Effector memory CD4-positive, alpha-beta T cell (primary cell): ENCODE measurements at places on chromosomes 7 and 10.
A peak's percentile ranks its signal among the peaks of the same experiment; 100 is the strongest.

- no peak for DNase-seq
- H3K27me3 ChIP-seq, result no peaks in the 10 kb centered on the region
- H3K36me3 ChIP-seq, result no peaks in the 10 kb centered on the region
- no peaks in the 10 kb centered on the region for H3K4me1 ChIP-seq
- no peak overlapping the region for H3K4me3 ChIP-seq
- no peak overlapping the region for H3K27ac ChIP-seq
Measured at GRCh38 chr10:118723466-118723865, 31.3 kb downstream of the CACUL1 start.

DNA sequence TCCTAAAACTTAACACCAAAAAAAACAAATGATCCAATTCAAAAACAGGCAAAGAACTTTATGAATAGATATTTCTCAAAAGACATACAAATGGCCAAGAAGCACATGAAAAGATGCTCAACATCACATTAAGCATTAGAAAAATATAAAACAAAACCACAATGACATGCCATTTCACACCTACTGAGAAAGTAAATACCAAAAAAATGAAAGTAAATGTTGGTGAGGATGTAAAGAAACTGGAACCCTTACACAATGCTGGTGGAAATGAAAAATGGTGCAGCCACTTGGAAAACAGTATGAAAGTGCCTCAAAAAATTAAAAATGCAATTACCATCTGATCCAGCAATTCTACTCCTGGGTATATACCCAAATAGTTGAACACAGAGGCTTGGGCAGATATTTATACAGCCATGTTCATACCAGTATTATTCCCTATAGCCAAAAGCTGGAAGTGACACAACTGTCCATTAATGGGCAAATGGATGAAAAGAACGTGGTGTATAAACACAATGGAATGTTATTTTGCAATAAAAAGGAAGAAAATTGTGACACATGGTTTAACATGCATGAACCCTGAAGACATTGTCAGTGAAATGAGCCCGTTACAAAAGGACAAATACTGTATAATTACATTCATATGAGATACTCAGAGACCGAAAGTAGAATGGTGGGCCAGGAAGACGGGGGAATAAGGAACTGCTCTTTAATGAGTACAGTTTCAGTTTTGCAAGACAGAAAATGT lies 89.0 kb downstream of the JMJD1C start:
- H3K4me1 ChIP-seq, result no peaks in the 10 kb centered on the region
- H3K36me3 ChIP-seq, result no peaks in the 10 kb centered on the region
- H3K4me3 ChIP-seq, result no peak overlapping the region
- DNase-seq, result no peak

DNA sequence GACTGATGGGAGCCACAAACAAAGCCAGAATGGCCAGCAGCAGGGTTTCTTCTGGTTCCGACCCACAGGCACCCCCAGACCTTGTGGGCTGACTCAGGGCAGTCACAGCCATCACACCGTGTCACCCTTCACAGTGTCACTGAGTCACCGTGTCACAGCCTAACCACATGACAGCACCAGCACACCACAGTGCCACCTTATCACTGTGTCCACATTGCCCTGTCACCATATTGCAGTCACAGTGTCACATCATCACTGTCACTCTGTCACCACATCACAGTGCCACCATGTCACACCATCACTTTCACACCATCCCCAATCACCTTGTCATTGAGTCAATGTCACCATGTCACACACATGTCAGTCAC lies 77.0 kb downstream of the OAT start:
- DNase-seq, result no peak
- H3K27me3 ChIP-seq, result no peaks in the 10 kb centered on the region
- no peaks in the 10 kb centered on the region for H3K36me3 ChIP-seq
- no peak overlapping the region for H3K27ac ChIP-seq

- DNase-seq, result no peak
- H3K4me1 ChIP-seq, result no peaks in the 10 kb centered on the region
- no peaks in the 10 kb centered on the region for H3K36me3 ChIP-seq
- no peak overlapping the region for H3K27ac ChIP-seq
Measured at GRCh38 chr7:31549611-31550010, 35.7 kb downstream of the ITPRID1 start.

- H3K4me1 ChIP-seq, result no peaks in the 10 kb centered on the region
- H3K27ac ChIP-seq, result no peak overlapping the region
- H3K27me3 ChIP-seq, result no peaks in the 10 kb centered on the region
- DNase-seq, result no peak
Measured at GRCh38 chr10:1923586-1923985, 186.3 kb upstream of the ADARB2 start.

GRCh38 chr10:123009105-123009820 lies 457 bp downstream of the ACADSB start:
- H3K27ac ChIP-seq, result peak overlapping the region; percentile 90
- H3K4me3 ChIP-seq, result peak overlapping the region; percentile 99
- H3K36me3 ChIP-seq, result no peaks in the 10 kb centered on the region
- no peak for DNase-seq
- H3K27me3 ChIP-seq, result no peaks in the 10 kb centered on the region
- H3K4me1 ChIP-seq, result peaks cover 6% of the 10 kb centered on the region

DNA sequence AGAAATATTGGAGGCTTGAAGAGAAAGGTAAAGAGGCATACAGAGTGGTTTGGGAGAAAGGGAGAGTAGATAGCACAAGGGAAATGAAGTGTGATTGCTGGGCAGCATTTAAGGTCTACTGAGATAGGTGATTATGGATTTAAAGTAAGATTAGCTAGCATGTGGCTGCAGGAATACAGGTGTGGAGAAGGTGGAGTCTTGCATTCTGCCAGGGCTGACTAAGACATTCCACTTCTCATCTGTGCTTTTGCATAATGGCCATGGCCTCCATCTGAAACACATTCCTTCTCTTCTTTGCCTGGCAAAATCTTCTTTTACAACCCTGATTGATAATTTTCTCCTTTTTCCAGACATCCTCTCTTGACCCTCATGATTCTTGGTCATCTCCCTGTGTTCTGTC lies 31.6 kb upstream of the PCGF5 start:
- peaks cover 9% of the 10 kb centered on the region for H3K4me1 ChIP-seq
- no peak overlapping the region for H3K4me3 ChIP-seq
- no peaks in the 10 kb centered on the region for H3K27me3 ChIP-seq
- no peaks in the 10 kb centered on the region for H3K36me3 ChIP-seq

DNA sequence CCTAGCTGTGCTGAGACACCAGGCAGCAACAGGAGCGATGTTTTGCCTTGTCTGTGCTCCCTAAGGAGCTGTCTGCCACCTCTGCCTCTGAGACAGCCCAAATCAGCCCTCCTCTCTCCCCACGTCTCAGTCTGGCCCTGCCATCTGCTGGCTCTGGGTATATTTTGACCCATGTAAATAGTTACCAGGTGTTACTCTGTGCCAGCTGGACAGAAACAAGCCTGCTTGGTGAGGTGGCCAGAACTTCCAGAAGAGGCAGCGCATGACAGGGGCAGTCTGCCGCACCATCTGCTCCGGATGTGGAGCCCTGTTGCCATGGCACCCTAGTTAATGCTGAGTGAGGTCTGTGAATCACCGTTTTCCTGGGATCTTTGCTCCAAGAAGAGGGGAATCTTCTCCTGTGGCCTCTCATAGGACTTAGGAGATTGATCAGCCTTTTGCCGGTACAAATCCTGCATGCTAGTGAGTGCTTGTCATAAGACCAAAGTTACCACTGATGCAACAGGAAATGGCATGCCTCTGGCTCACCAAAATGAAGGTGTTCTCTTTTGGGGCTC lies 31.8 kb downstream of the GSTO2 start:
- H3K4me1 ChIP-seq, result no peaks in the 10 kb centered on the region
- no peaks in the 10 kb centered on the region for H3K36me3 ChIP-seq
- H3K4me3 ChIP-seq, result no peak overlapping the region
- H3K27me3 ChIP-seq, result no peaks in the 10 kb centered on the region

DNA sequence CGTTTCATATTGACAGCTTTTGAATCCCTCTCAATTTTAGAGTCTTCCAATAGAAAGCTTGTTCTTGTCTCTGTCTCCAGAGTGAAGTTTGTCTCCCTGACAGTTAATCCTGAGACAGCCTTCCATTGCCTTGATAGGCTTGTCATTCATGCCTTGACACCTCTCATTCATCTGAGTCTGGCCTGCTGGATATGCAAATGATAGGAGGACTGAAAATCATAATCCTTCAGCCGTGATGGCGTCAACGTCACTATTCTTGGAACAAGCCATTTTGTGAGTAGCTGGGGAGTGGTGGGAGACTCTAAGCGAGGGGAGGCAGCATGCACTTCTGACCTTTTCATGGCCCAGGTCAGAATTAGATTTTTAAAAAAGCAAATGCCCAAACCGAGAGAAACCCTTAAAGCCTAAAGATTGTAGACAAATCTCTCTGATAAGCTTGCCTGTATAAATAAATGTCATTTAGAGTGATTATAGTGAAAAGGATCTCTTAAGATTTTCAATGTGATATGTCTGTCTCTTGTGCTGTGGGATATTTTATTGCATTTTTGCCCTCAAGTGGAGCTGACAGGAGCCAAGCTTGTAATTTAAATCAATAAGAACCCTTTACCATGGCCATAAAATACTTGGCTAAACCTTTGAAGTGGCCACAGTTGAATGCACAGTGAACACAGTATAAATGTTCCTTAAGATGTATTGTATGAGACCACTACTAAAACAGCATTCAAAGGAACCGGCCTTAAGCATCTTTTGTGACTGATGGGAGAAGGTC lies 148.8 kb downstream of the SNX10 start:
- no peak overlapping the region for H3K4me3 ChIP-seq
- DNase-seq, result no peak
- no peaks in the 10 kb centered on the region for H3K36me3 ChIP-seq
- no peaks in the 10 kb centered on the region for H3K27me3 ChIP-seq
- no peaks in the 10 kb centered on the region for H3K4me1 ChIP-seq

- no peak for DNase-seq
- no peaks in the 10 kb centered on the region for H3K4me1 ChIP-seq
- H3K36me3 ChIP-seq, result no peaks in the 10 kb centered on the region
- H3K27ac ChIP-seq, result no peak overlapping the region
- H3K27me3 ChIP-seq, result no peaks in the 10 kb centered on the region
Measured at GRCh38 chr7:72781631-72782030, 46.4 kb downstream of the TYW1B start.

DNA sequence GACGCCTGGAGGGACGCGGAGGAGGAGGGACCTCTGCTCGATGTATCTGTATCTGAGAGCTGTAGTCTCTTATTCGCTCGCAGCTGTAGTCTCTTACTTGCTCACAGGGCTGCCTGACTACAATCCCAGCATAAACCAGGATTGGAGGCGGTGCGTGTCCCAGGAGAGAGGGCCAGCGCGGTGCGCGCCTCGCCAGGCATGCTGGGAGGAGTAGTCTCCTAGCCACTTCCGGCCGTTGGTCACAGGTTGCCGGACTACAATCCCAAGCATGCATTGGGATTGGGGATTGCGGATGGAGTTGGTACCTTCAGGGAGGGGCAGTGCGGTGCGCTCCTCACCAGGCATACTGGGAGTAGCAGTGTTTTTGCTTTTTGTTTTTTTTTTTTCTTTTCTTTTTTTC lies 421.7 kb upstream of the NUPR2 start:
- H3K4me3 ChIP-seq, result no peak overlapping the region
- no peak overlapping the region for H3K27ac ChIP-seq

DNA sequence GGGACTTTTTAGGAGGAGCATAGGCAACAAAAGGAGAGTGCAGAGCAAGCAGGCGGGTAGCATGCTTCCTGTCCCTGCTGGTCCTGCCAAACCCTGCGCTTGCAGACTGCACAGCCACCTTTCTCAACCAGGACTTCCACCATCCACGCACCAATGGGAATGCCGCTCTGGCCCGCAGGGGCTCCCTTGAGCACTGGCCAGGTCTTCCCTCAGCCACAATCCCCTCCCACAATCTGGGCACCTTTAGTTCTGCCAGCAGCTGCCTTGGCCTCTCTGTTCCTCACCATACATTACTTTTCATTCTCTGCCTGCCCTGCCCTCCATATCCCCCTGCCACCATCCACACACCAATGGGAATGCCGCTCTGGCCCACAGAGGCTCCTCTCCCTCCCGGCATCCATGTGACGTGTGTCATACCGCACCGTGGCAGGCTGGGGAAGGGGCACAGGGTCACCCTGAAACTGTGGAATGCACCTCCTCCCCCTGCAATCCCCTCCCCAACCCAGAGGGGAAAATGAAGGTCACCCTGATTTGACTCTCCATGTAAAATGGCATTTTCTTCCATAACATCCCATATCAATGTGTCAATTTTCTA lies 97.3 kb upstream of the MACROH2A2 start:
- no peak overlapping the region for H3K4me3 ChIP-seq
- no peaks in the 10 kb centered on the region for H3K27me3 ChIP-seq
- H3K4me1 ChIP-seq, result no peaks in the 10 kb centered on the region
- no peak overlapping the region for H3K27ac ChIP-seq
- DNase-seq, result no peak

DNA sequence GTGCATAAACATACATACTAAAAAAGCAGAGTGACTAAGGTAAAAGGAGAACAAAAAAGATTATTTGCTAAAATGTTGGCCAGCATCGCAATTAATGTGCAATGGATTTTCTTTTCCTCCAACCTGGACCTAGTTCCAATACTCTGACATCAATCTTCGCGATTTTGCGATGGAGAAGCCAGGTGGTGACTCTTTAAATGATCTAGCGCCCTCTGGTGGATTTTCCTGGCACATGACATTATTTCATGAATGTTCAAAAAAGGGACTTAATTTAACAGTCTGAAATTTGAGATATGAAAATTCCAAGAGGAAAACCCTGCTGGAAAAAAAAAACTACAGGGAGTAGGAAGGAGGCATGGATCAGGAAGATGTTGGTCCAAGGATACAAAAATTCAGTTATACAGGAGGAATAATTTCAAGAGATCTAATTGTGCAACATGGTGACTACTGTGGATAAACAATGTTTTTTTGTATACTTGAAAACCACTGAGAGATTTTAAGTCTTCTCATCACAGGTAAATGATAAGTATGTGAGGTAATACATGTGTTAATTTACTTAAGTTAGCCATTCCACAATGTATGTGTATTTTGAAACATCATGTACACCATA lies 4.3 kb upstream of the KCNMA1 start:
- no peak overlapping the region for H3K4me3 ChIP-seq
- H3K27ac ChIP-seq, result no peak overlapping the region
- H3K4me1 ChIP-seq, result peaks cover 9% of the 10 kb centered on the region
- DNase-seq, result peak; percentile 23
- H3K27me3 ChIP-seq, result peaks cover 4% of the 10 kb centered on the region

DNA sequence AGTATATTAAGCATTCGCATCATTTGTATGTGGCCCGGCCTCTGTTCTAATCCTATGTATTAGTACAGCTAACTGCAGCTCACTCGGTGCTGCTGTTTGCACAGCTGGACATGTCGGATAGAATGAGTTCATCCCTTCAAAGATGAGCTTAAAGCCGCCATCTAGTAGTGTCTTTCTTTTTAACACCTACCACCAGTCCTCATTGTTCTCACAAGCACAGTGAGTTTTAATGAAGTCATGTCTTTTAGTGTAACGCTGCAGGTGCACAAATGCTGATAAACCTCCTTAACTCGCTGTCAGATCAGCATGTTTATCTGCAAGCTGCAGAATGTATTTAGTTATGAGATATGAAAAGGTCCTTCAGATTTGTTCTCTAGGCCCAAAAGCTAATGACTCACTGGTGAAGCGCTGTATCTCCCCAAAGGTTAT lies 247.5 kb downstream of the MTERF1 start:
- no peak overlapping the region for H3K27ac ChIP-seq
- no peak overlapping the region for H3K4me3 ChIP-seq
- no peak for DNase-seq
- no peaks in the 10 kb centered on the region for H3K36me3 ChIP-seq
